ENCODE measurements at places on chromosomes 3 and 15.

- no peak for DNase-seq
These were observed 369.0 kb downstream of the UNC13C start for GRCh38 chr15:54347082-54347827.

- no peak for DNase-seq
These were observed 80.3 kb downstream of the OTOL1 start for GRCh38 chr3:161576714-161577510.

- no peak for DNase-seq
These were observed 36.7 kb downstream of the CIP2A start for GRCh38 chr3:108552267-108553159.

GRCh38 chr15:100007609-100008008 is 274.4 kb upstream of the LYSMD4 start:
- no peak for DNase-seq

DNA sequence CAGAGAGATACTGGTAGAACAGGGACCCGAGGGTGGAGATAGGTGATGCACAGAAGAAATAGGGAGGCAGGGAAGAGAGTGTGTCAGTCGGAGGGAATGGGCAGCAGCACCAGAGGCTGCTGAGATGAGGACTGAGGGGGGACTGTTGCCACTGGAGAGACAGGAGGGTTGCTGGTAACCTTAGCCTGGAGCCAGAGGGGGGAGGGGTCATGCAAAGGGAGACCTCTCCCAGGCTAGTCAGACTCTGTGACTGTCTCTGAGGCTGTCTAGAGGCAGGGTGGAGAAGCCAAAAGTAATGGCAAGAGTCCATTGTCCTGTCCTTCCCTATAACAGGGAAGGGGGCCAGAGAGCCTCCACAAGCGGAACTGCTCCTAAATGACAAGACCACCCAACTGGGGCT is 2.1 kb upstream of the DLEC1 start:
- peak; percentile 31 for DNase-seq

DNA sequence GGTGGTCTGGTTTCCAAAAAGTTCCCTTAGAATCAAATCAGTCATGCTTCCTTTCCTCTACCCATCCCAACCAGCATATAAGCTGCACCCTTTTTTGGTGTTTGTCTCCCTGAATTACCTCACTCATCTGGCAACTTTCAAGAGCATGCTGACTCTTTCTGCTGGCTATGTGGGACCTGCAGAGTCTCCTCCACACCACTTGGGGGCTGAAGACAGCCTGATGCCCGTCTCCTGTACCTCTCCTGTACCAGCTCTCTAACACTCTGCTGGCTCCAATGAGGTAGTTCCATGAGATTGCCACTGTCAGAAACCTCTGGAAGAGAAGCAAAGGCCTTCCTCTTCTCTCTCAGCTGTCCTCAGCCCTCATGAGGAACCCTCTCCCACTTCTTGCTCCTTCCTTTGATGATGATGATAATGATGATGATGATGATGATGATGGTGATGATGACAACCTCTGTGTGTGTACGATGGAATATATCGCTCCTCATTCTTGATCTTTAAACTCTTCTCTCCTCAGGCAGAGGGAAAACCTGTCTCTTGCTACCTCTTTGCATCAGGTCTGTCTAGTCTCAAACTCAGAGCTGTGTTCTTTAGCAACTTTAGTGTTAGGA is 257.5 kb downstream of the ZNF621 start:
- DNase-seq: no peak

DNA sequence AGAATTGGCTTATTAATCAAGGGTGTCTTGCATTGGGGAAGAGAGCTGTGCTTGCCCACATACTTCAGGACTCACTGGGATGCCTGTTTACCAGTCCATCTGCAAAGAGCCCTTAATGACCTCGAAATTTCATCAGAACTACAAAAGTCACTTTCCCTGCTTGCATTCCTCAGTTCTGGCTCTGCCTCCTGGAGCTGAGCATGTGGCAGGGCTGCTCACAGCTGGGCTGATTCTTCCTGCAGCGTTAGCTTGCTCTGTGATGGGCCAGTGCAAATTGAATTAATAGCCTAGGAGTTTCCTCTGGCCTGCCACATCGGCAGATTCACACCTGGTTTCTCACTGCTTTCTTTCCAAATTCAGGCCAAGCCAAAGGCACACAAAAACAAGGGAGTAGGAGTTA is 108.9 kb downstream of the DUT start:
- peak; percentile 4 for DNase-seq

DNA sequence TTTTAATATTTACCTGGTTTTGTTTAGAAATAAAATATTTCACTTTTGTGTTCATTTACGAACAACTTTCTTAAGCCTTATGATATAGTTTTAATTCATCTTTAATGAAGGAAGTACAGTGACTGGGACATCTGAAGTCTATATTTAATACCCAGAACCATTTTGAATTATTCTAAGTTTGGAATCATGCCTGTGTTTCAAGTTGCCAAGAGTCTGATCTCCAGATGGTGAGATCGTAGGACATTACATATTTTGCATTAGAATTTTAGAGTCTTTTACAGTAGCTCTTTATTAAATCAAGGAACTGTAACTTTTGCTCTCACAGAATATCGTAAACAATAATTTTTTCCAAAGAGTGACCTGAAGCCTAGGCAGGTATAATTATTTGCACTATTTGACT is 420.7 kb downstream of the SI start:
- no peak for DNase-seq

- no peak for DNase-seq
These were observed 32.7 kb downstream of the PLD1 start for GRCh38 chr3:171777596-171777995.

GRCh38 chr15:88187195-88187594 is 69.3 kb downstream of the NTRK3 start:
- no peak for DNase-seq

DNA sequence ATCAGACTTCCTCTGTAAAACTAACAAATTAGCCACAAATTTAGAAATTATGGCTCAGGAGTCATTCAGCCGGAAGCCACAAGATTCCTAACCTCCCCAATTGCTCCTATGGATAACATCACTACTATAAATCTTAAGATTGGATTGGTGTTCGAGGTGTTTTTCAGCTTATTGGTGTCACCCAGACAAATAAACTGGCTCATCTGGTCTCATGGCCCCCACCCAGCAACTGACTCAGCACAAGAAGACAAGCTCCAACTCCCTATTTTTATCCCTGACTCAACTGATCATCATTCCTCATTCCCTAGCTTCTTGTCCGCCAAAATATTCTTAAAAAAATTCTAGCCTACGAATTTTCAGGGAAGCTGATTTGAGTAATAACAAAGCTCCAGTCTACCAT is 135.1 kb upstream of the STRIT1 start:
- DNase-seq: no peak

DNA sequence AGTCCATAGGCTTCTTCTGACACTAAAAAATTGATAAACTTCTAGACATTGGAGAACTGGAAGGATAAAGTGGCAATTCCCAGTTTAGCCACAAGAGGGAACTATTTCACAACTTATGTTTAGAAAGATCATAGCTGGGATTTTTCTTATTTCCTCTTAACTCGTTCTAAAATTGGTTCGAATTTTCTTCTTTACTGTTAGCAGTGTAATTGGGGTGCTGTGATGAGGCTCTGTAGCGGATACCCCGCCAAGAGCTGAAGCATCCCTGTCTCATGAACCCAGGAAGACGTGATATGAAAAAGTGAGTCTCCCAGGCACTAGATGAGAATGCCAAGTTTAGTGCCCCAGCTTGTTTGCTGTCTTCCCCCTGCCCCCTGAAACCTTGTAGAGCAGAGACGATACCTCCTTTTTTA is 85.1 kb downstream of the PDCD6IP start:
- peak; percentile 28 for DNase-seq

DNA sequence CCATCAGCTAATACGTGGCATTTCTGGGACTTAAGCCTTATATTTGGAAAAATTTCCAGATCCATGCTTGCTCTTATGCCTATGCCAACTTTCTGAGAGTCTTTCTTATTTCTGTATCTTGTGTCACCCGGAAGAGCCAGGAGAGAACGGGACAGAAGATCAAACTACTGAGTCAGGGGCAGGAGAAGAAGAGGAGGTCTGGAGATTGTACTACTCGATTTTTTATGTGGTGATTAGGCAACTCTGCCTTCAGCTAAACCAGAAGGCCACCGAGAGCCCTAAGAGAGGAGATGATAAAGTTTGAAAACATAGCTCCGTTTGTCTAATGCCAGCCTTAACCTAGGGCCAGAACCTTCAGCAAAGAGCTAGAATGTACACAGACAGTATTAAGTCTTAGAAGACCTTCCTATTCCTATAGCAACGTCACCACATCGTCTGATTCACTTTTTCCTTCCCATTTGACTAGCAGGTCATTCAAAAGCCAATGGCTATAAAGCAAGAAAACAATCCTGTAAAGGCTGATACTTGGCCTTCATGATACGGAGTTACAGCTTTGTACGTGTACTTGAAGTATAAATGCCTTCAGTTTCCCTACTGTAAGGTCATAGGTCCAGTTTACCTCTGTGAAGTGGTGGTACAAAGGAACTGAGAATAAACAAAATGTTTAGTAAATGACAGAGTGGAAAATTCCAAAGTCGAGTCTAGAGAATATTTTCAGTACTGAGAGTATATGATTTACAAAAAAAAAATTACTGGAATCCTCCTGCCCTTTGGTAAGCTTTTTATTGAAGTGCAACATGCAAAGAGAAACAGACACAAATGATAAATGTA is 96.1 kb upstream of the ICE2 start:
- no peak for DNase-seq

GRCh38 chr15:77040673-77041072 is 30.2 kb downstream of the TSPAN3 start:
- DNase-seq: no peak

GRCh38 chr15:36832774-36833463 is 253.5 kb downstream of the CDIN1 start:
- no peak for DNase-seq

DNA sequence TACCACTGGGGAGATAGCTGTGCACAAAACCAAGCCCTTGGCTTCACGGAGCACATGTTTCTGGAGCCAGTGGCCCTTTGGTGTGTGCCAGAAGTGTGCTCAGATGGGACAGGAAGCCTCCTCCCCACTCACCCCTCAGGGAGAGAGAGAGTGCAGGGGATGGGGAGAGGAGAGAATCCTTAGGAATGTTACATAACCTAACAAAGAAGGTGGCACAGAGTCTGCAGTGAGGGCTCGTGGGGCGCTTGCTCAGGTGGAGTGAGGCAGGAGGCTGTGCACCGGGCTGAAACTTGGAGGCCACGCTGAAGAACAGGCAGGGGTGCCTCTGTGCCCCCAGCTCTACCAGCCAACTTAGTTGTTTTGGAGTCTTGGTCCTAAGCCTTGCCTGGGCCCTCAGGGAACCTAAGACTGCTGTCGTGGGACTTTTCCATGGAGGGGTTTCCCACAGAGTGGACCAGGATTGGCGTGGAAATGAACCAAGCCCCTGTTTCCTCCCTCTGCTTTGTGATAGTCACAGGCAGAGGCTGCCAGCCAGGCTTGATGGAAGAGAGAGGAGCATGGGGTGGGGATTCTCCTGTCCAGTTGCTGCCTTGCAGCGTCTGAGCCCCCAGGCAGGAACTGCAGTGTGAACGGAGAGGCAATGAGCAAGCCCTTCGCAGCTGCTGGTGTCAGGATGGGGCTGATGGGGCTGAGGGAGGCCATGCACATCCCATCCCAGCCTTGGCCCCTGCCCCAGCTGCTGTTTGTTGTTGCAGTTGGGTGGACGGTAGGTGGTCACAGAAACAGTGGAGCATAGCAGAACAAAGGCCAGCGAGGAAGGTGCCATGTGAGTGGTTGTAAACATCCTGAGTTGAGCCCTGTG is 32.7 kb downstream of the PDIA5 start:
- DNase-seq: peak; percentile 31

- DNase-seq: no peak
These were observed 60.8 kb downstream of the ATP13A5 start for GRCh38 chr3:193317682-193318300.

DNA sequence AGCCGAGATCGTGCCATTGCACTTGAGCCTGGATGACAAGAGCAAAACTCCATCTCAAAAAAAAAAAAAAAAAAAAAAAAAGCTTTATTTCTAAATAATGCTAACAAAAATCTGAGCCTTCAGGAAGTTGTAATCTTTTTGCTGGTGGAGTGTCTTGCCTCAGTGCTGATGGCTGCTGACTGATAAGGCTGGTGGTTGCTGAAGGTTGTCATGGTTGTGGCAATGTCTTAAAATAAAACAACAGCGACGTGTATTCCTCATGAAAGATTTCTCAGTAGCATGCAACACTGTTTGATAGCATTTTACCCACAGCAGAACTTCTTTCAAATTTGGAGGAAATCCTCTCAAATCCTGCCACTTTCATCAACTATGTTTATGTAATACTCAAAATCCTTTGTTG is 77.4 kb upstream of the PTPRG start:
- DNase-seq: no peak

DNA sequence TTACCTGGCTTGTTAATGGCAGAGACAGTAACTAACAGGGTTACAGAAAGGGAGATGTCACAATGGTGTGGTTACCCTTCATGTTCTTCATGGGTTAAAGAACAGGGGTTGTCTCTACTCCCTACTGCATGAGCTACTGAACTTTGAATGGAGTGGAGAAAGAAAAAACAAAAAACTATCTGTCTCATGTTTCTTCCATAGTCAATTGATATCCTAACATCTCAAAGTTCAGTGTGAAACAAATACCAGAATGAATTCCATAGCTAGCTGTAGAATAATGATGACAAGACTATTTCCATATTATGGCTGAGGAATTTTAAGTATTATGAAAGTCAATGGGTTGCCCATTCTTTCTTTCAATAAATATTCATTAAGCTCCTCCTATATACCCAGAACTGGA is 161.3 kb upstream of the LPP start:
- DNase-seq: no peak

- no peak for DNase-seq
These were observed 261.1 kb downstream of the ABHD5 start for GRCh38 chr3:43951813-43952212.

GRCh38 chr3:32814361-32814760 is 3.4 kb upstream of the TRIM71 start:
- no peak for DNase-seq

DNA sequence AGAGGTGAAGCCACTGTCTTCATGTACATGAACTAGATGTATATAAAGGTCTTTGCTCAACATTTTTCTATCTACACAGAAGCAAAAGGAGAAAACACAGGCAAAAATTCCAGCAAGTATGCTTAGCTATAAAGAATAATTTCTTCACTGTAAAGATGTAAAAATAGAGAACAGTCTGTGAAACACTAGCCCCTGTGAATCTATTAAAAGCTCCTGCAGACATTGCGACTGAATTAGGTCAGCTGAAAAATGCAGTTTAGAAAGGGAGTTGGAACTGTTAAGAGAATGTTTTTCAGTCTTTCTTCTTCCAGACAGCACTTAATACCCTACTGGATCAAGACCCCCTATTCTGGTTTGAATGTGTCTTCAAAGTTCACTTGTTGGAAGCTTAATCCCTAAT is 291.5 kb downstream of the KBTBD8 start:
- DNase-seq: no peak

DNA sequence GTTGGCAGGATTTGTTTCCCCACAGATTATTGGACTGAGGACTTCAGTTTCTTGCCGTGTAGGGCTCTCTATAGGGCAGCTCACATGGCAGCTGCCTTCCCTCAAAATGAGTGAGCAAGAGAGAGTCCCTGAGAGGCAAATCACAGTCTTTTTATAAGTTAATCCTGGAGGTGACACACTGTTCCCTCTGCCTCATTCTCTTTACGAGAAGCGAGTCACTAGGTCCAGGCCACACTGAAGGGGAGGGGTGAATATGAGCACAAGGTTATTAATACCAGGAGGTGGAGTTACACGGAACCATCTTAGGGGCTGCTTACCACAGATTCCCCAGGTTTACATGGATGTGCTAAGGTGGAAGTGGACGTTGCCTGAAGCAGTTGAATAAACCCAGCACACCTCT is 77.0 kb downstream of the LPP start:
- no peak for DNase-seq

- DNase-seq: no peak
These were observed 58.2 kb downstream of the FNDC3B start for GRCh38 chr3:172097585-172097984.
